ENCODE measurements at places on chromosomes 2 and 18.

- DNase-seq: no peak
Measured at GRCh38 chr2:183089192-183089851, 10.8 kb downstream of the DUSP19 start.

GRCh38 chr2:29400930-29401653 is 285.9 kb downstream of the CLIP4 start:
- DNase-seq: no peak

DNA sequence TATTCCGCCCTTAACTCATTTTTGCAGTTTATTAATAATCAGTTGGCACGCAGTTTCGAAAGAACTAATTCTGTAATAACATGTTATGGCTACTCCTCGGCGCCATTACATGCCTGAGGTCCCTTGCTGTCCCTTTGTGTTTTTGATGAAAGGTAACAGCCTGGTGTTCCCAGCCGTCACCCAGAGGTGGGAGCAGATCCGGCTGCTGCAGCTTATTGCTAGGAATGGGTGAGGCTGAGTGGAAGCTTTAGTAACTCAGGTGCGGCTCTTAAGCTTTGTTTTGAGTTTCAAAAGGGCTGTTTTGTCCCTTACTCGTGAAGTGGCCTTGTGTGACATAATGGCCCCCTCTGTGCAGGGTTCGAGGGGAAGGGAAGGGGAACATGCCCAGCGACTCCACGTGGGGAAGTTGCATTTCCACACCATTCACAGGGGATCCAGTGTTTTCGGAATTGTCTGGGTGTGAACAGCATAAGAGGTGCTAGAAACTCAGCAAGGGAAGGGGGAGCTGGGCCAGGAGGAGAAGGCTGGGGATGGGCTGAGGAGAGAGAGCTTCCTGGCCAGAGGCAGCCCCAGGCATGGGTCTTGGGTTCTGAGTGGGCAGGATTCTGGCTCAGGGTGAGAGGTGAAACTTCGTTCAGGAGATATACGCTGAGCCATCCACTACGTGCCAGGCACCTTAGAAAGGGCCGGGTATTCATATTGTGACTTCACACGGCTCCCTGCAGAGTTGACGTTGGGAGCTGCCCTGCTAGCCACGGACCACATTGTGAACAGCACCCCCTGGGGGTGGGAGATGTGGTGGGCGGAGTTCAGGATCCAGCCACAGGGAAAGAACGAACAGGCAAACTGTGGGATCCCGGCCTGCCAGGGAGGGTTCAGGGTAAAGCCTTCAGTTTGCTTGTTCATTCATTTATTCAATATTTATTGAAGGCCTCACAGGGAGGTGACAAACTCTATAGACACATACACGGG is 84.4 kb downstream of the TGOLN2 start:
- DNase-seq: no peak

GRCh38 chr2:220981926-220982325 is 590.2 kb downstream of the EPHA4 start:
- DNase-seq: no peak

DNA sequence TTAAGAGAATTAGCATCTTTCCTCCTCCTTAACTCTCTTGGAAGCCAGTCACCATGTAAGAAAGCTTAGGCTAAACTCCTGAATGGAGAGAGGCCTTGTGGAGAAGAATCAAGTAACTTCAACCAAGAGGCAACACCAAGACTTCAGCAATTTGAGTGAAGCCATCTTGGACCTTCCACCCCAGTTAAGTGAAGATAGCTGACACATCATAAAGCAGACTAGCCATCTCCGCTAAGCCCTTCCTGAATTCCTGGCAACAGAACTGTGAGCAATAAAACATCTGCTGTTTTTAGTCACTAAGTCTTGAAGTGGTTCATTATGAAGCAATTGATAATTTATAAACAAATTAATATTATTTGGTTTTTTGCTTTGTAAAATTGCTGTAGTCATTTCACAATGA is 1.5 kb upstream of the ZNF397 start:
- no peak for DNase-seq

GRCh38 chr18:25661831-25662230 is 309.9 kb upstream of the ZNF521 start:
- no peak for DNase-seq

- no peak for DNase-seq
Measured at GRCh38 chr2:144249035-144249637, 270.8 kb downstream of the ZEB2 start.

GRCh38 chr2:216283038-216283900 is 89.0 kb downstream of the MARCHF4 start:
- peak; percentile 59 for DNase-seq

- DNase-seq: no peak
Measured at GRCh38 chr2:150156876-150157275, 330.6 kb downstream of the RND3 start.

- DNase-seq: no peak
Measured at GRCh38 chr2:145739681-145740080, 1219.8 kb upstream of the ZEB2 start.

DNA sequence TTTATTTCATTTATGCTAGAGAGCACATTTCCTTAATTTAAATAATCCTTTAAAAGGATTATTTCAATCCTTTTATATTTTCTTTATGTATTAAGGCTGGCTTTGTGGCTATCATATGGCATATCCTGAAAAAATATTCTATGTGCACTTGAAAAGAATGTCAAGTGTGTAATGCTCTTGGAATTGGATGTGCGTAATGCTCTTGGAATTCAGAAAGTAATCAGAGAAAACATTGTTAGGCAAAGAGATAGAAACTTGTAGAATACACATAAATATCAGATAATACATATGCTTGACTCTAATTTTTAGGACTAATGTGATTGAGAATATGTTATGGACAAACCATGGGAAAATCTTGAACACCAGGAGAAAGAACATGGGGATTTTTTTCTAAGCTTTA is 197.5 kb upstream of the COL3A1 start:
- no peak for DNase-seq

- no peak for DNase-seq
Measured at GRCh38 chr2:20509301-20509769, 62.5 kb downstream of the RHOB start.

- no peak for DNase-seq
Measured at GRCh38 chr2:120599656-120600055, 136.0 kb upstream of the GLI2 start.

GRCh38 chr2:9029721-9030120 is 26.2 kb upstream of the MBOAT2 start:
- no peak for DNase-seq

- DNase-seq: no peak
Measured at GRCh38 chr18:33128581-33128980, 311.9 kb downstream of the CCDC178 start.

- no peak for DNase-seq
Measured at GRCh38 chr2:151634736-151635467, 99.4 kb downstream of the NEB start.

- DNase-seq: no peak
Measured at GRCh38 chr18:49400398-49401072, 59.9 kb downstream of the DYM start.

GRCh38 chr18:11237484-11237883 is 88.1 kb upstream of the PIEZO2 start:
- no peak for DNase-seq

- DNase-seq: peak; percentile 18
Measured at GRCh38 chr18:56789004-56789888, 138.1 kb downstream of the WDR7 start.

DNA sequence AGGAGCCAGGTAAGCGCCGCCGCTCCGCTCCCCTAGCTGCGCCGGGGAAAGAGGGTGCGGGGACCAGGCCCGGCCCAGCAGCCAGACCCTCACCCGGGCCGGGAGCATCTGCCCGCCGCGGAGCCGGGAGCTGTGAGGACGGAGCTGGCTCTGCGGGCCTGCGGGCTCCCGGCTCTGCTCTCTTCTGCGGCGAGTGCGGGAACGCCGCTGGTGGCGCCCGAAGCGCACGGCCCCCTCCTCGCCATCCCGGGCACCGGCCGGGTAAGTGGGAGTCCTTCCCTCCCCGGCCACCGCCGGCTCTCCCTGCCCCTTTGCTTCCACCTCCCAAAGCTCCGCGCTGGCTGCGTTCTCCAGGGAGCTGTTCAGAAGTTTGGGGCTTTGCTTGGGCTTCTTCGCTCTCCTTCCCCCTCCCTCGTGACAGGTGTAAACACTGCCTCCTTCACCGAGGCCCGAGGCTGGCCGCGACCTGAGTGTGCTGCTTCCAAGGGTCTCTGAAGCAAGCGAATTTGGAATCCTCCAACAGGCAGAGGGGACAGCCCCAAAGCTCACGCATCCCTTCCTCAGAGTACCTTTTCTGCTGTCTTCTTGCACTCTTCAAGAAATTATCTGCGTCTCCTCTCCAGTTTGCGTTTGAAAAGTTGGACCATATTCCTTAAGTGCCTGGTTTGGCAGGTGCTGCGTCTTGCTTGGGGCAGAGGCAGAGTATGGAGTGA is 632 bp downstream of the AFTPH start:
- DNase-seq: no peak

GRCh38 chr18:21897811-21898210 is 157.2 kb downstream of the MIB1 start:
- peak; percentile 67 for DNase-seq

DNA sequence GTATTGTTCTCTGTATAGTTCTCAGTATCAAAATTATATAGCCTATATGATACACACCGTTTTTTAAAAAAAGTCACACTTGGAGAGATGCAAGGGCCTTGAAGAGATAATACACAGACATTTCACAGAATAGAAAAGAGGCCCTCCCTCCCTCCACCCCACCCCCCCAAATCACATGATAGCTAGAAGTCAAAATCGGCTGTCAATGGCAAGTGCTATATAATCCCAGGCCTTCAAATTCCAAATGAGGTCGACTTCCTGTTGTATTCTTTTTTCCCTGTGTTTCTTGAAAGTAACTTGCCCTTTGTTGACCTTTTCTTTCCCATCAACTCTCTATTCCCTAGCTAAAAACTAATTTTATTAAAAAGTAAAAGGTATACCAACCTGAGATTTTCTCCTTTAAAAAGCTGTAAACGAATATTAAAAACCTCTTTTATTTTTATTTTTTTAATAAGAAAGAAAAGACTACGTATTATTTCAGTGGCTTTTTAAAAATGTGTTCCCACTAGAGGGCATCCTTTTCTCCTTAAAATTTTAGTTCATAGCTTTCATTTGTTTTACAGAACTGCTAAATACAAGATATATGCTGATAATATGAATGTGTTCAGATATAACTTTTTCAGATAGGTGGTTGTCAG is 46.6 kb downstream of the KCMF1 start:
- no peak for DNase-seq

DNA sequence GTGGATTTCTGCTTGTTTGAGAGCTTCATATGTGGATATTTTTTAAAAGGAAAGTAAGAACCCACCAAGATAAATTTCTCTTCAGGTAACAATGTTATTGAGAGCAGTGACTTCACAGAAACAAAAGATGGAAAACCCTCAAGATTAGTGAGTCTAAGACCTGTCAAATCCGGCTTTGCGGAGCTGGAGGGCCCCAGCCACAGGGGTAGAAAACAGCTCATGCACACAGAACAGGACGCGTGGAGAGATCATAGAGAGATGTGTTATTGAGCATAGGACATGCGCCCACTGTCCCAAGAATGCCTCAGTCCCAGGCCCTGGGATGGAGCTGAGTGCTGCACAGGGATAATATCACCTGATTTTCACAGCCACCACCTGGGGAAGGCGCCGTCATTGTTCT is 21.3 kb downstream of the EDAR start:
- DNase-seq: no peak

GRCh38 chr2:26809876-26810577 is 24.2 kb downstream of the CENPA start:
- DNase-seq: no peak

- DNase-seq: peak; percentile 98
Measured at GRCh38 chr2:38602732-38603401, at the start of gene HNRNPLL. TSS of gene HNRNPLL (minus strand) at chr2:38602928. CDS start at chr2:38602626, 302 bp downstream.

All from GM10248 (cell line).